ENCODE measurements at places on chromosomes 5 and 9.

- no peak for DNase-seq
Measured at GRCh38 chr5:96615223-96615622, 47.0 kb upstream of the CAST start.

DNA sequence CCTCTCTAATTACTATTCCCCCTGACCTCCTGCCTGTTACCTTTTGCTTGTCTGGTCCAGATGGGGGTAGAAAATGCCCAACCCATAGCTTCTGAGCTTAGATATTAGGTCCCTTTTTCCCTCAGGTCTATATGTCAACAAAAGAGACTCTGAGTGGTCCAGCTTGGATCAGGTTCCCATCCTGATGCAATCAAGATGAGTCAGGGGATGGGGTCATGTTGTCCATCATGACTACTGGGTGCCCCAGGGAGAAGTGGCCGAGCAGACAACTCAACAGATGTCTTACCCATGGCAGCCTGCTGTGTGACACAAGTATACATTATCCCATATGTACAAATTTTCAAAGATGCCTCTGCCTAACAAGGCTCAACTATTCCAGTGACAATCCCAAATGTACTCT is 9.1 kb upstream of the ANKH start:
- DNase-seq: peak; percentile 53

DNA sequence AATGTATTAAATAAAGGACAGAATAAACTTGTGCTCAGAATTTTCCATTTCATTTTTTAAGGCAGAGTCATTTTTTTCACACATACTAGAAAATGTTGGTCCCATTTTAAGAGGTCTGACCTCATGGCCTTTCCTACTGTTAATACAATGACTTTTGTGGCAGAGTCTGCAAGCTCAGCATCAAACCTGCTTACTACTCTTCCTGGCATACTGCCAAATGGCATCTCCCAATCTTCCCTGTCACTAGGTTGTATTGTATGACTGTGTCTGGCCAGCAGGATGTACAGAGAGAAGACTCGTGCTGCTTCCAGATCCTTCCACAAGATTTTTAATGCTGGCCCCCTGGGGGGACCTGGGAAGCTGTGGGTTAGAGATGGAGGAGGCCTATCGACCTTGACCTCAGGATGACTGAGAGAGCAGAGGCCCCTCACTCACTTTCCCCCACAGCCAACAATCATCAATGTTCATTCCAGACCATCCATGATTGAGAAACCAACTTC is 64.7 kb downstream of the BARX1 start:
- no peak for DNase-seq

DNA sequence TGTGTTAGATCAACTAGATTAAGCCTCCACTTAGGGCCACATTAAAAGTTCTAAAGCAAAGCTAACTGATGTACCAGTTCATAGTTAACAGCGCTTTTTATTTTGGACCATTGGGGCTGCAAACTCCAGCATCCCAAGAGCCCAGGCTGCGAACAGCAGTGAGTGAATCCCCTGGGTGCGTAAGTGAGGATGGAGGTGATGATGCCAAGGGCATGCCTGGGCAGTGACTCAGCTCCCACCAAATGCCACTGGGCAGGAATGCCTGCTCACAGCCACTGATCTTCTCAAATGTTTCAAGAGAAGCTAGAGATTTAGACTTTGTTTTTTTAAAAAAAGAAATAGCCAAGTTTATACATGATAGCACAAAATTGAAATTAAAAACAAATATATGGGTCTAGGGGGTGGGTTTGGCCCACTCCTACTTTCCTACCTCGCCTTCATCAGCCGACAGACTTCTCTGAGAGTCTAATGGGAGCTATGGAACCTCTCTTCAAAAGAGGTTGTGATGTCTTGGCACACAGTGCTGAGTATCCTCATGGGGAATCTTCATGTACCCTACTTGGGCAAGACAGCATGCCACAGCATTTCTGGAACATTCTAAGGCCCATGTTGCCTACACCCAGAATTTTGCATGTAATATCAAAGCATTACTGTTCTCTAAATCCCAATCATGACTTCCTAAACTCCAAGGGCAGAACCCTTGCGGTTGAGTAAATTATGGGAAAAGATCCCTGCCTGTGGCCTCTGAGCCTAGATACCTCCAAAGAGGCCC is 398.1 kb downstream of the EBF1 start:
- DNase-seq: peak; percentile 70

Measured in epithelial cell of esophagus (primary cell).